ENCODE measurements at places on chromosomes 3 and 15.

DNA sequence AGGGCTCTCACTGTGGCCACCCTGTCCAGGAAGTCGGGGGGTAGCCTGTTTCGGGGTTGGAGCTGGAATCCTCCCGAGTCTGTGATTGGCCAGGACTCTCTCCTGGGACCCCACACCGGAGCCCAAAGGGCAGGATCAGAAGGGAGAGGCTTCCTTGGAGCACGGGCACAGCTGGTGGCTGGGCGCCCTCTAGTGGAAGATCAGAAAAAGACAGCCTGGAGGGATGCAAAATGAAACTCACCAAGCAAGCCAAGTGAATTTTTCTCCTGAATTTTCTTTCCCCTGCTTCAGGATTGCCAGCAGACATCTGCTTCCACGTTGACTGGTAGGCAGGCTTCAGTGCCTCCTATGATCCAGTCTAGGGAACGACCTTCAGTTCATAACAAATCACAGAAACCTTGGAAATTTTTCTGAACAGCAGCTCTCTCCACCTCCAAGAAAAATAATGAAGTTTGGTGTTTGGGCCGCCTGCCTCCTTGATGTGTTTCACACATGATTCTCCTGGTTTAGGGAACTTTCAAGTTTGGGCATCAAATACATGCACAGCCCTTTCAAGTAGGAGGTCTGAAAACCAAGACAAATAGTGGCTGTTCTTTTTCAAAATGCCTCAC lies 224.6 kb downstream of the VPS13C start:
- DNase-seq = peak; percentile 56

DNA sequence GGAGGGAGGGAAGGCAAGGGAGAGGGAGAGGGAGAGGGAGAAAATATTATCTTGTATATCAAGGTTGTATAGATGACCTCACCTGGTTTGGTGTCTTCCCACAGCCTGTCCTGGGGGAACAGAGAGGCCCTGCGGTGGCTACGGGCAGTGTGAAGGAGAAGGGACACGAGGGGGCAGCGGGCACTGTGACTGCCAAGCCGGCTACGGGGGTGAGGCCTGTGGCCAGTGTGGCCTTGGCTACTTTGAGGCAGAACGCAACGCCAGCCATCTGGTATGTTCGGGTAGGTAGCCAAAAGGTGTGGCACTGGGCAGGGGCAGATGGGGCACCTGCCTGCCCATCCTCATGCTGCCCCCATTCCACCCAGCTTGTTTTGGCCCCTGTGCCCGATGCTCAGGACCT lies 7.1 kb downstream of the CRELD1 start:
- no peak for DNase-seq

GRCh38 chr3:187828579-187829452 lies 83.5 kb upstream of the BCL6 start:
- no peak for DNase-seq

- DNase-seq = peak; percentile 9
Observed at GRCh38 chr15:44289259-44289790, 806 bp downstream of the GOLM2 start.

GRCh38 chr15:47750030-47750739 lies 32.9 kb downstream of the SEMA6D start:
- DNase-seq = peak; percentile 82

DNA sequence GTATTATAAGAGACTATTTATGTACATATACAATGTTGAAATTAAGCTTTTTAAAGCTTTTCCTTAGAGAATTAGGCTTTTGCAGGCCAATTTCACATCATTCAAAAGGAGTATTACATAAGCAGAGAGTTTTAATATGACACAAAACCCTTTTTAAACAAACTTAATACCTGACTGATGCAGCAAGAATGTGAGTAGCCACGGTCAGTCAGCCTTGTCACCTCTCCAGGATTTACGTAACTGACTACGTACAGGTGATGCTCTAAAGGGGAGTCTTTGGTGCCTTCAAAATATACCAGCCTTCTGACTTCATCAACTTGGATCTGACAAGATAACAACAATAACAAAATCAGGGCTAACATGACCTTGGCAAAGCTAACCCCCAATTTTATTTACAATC lies 44.2 kb upstream of the IGDCC4 start:
- DNase-seq = no peak

DNA sequence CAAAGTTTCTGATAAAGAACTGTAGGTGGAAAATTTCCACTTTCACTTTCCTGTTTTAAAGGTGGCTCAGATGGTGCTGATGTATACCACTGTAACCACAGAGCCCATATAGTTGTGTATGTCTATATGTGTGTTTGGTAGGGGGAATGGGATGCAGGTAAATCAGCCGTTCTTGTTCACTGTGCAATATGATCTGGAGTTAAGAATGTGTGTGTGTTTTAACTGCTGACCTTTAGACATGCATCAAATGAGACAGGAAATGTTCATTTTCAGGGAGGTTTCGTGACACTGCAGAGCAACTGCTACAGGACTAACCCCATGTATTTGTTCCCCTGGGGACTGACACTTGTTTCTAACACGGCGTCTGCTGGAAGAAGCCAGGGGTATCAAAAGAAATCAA lies 180.5 kb downstream of the TAFA4 start:
- DNase-seq = no peak

- DNase-seq = no peak
Observed at GRCh38 chr15:97981758-97982157, 21.3 kb downstream of the ARRDC4 start.

- peak; percentile 92 for DNase-seq
Observed at GRCh38 chr3:32249184-32249782, 10.8 kb downstream of the CMTM8 start.

GRCh38 chr15:69873807-69874206 lies 223.9 kb downstream of the TLE3 start:
- no peak for DNase-seq

- no peak for DNase-seq
Observed at GRCh38 chr3:127825756-127826155, 3.4 kb upstream of the MGLL start.

DNA sequence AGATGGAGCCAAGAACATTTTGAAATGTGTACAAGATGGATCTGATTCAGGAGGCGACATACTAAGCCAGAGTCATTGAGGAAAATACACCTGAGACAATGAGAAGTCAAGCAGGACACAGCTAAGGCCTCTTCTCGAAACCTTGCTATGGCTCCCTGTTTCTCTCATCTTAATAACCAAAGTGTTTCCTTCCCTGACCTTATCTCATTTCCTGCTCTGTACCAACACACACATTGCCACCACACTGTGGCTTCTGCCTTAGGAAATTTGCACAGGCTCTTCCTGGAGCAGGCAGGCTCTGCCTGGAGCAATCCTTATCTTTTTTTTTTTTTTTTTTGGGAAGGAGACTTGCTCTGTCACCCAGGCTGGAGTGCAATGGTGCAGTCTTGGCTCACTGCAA lies 36.6 kb downstream of the OXSM start:
- DNase-seq = no peak

DNA sequence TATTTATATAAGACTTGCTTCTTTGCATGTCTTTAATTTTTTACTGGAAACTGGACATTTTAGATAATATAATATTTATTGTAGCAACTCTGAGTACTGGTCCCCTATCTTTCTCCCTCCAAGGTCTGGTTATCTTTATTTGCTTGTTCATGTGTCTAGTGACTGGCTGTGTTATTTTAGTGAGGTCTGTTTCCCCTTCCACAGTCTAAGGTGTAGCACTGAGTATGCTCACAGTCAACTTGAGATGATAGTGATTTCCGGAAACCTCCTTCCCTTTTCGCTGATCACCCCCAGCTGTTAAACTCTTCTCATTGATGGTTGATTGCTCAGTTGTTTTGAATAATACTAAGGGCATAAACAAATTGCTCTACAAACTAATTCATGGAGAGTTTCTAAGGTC lies 37.0 kb downstream of the PCNP start:
- DNase-seq = no peak

DNA sequence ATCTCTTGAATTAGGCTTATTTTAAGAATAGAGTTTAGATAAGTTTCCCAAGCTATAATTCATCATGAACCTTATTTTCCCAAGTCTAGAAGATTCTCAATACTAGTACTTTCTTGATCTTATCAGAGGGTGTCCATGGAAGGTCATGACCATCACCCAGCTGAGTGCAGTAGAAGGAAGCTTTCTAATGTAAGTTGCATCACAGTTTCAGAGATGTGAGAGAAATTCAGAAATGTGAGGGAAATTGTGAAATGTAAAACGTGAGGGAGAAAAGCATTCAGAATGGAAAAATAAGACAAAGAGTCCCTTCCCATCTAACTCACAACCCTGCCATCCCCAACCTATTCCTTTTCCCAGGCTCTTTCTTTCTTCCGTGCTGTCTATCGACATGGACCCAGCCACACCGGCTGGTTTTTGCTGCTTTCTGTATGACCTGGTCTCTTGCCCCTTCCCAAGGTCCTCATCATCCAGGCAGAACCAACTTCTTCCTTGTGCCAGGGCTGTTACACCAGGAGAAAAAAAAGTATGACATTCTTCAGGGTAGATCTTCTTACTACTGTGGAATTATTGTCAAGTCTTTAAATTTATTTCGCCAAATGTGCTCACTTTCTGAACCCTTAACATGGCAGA lies 6.7 kb downstream of the CAPN3 start:
- DNase-seq = no peak

GRCh38 chr15:93270937-93271467 lies 182.0 kb upstream of the RGMA start:
- DNase-seq = no peak

DNA sequence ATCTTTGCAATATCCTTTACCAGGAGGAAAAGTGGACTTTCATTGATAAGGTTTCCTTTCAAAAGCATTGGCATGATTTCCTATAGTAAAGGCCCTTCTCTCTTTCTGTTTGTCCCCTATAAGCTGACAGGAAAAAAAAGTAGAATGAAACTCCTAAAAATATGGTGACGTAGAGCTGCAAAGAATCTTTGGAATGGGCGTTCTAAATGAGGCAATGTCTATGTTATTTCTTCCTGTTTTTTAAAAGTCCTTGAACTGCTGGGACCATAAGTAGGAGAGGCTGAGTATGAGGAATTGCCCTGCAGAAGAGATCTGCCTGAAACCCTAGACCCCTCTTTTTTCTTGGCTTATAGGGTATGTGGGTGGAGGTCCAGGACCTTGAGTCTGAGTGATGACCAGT lies 17.2 kb downstream of the ST3GAL6 start:
- DNase-seq = peak; percentile 47

DNA sequence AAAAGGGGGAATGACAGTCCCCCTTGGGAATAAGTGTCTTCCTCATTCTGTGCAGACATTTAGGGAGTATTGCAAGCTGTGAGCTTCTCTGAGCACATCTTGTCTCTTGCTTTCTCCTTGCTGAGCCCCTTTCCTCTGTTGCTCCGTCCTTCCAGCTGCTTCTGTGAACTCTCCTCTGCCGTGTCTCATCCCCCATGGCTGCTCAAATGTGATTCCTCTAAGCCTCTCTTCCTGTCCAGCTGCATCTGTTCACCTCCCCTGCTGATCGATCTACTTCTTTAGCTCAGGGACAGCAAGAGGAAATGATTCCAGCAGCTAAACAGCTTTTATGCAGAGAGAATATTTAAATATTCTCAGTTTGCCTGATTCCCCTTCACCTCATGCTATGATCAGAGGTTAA lies 328.0 kb upstream of the DNAJC19 start:
- DNase-seq = no peak

GRCh38 chr15:67242708-67243111 lies 11.8 kb downstream of the AAGAB start:
- DNase-seq = no peak

DNA sequence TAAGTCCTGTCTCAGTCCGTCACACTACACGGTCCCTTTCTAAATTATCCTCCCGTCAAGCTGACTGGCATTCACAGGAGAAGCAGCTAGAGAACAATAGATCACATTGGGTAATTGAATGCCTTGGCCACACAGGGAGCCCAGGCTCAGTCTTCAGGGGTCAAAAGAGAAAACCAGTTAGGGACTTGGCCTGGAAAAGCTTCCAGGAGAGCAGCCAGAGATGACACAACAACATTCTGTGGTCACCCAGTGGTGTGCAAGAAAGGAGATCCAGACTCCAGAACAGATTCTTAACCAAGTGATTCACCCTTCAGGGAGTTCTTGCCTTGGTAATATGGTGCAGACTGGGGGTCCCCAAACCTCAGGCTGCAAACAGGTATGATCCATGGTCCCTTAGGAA lies 15.9 kb downstream of the ARHGAP31 start:
- DNase-seq = peak; percentile 98

DNA sequence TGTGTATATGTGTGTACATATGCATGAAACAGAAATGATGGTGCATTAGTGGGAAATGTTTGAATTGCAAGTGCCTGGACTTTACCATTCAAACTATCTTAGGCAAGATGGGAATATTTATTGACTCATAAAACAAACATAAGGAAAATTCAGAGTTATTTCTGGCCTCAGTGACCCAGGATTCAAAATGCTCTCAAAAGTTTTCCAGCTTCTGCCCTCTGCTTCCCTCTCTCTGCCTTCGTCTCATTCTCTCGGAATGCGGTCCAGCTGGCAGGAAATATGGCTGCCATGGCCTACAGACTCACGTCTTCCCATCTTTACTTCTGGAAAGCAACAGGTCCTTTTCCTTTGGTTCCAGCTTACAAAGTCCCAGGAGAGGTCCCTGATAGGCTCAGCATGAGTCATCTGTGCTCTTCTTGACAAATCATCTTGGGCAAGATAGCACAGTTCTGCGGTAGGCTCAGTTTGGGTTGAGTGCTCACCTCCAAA lies 8.7 kb upstream of the ZNF774 start:
- DNase-seq = no peak

- DNase-seq = no peak
Observed at GRCh38 chr3:152505926-152506325, 237.2 kb downstream of the MBNL1 start.

GRCh38 chr3:56375654-56376053 lies 92.6 kb downstream of the ERC2 start:
- no peak for DNase-seq

DNA sequence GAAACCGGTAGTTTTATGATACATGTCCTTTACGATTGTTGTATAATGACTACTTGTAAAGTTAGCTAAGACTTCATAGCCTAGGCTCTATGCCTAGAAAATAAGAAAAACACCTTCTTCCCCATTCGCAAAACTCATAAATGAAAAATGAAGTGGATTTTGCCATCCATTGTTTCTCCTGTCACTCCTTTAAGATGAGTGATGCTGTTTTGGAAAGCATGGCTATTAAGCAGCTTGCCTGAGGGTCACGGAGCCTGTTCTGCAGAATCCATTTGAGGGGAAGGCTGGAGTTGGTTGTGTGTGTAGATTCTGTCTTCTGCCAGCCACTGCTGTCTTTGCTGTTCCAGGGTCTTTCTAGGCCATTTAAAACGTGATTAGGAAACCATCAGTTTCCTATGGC lies 31.5 kb downstream of the ROBO2 start:
- no peak for DNase-seq

DNA sequence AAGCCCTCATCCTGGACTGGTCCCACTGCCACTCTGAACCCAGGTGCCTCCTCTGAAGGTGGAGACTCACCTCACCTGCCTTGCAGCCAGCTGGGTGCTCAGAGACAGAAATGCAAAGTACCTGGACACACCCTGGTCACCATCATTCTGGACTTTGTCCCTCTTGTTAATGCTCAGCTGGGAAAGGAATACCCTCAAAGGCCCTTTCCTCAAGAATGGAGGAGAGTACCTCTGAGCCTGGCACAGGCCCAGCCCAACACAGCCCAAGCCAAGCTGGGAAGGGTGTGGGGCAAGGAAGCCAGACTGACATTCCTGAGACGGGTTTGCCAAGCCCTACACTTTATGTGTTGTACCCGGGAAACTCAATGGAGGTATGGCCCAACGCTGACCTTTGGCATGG lies 983 bp upstream of the ALAS1 start:
- no peak for DNase-seq
